Activated B cell treated with CpG ODN at 0.5 μM for 24 hours (primary cell): ENCODE measurements at places on chromosomes 1 and 21. TPM values are rescaled to one million over a fixed set of nuclear protein-coding genes. Genes with fewer than 3 reads are reported as not detected.

SELP gene
- 0.27 and 0.60 TPM in 2 replicates for total RNA-seq

CD34 gene
- not detected in 2 replicates for total RNA-seq

CHRM3 gene
- not detected in 2 replicates for total RNA-seq

BTBD8 gene
- total RNA-seq, result 0.46 and 0.51 TPM in 2 replicates

GRCh38 chr21:16071761-16072160, 342.0 kb downstream of the USP25 start:
- H3K36me3 ChIP-seq, result no peaks in the 10 kb centered on the region
- no peak overlapping the region for H3K4me3 ChIP-seq
- DNase-seq, result no peak
- H3K4me1 ChIP-seq, result no peaks in the 10 kb centered on the region
- H3K27ac ChIP-seq, result no peak overlapping the region

DNA sequence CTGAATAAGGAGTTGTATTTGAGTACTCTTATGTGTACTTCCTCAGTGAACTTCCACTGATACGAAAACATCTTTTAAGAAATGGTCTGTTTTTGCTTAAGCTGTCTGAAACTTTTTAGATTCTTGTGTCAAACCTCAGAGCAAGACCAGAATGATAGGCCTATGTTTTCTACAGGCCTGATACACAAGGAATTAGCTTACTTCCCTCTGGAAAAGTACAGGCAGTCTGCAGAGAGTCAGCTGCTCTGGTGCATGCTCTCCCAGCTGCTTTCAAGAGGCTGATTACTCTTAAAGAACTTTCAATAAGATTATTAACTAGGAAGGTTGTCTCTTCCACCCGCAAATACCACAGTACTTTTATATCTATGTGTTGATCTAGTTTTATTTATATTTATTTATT, 9.5 kb downstream of the SNX27 start:
- H3K36me3 ChIP-seq, result peaks cover 1% of the 10 kb centered on the region
- no peak for DNase-seq
- H3K4me1 ChIP-seq, result peaks cover 10% of the 10 kb centered on the region
- no peak overlapping the region for H3K4me3 ChIP-seq

- H3K27me3 ChIP-seq, result no peaks in the 10 kb centered on the region
- no peak overlapping the region for H3K4me3 ChIP-seq
- H3K27ac ChIP-seq, result no peak overlapping the region
- no peaks in the 10 kb centered on the region for H3K36me3 ChIP-seq
These were observed 159.9 kb downstream of the LYPLAL1 start for GRCh38 chr1:219333626-219334025.
